ENCODE measurements at places on chromosomes 12 and 14.

DNA sequence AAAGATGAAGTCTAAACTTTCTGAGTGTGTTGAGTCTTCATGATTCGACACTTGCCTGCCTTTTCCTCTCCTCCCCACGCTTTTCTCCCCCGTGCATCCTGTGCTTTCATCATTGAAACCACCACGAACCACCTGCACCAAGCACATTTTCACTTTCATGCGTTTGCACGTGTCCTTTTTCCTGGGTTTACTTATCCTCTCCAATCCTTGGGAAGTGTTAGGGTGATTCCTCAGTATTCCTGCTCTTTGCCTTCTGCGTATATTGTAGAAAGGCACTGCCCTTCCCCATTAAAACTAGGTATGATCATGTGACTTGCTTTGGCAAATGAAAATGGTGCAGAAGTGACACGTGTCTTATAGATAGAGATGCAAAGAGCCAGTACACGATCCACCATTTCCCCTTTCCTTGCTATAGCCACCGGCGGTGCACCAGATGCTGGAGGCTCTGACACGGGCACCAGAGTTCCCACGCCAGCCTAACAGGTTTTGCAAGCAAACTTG lies 106.6 kb downstream of the BRMS1L start:
- DNase-seq = no peak

DNA sequence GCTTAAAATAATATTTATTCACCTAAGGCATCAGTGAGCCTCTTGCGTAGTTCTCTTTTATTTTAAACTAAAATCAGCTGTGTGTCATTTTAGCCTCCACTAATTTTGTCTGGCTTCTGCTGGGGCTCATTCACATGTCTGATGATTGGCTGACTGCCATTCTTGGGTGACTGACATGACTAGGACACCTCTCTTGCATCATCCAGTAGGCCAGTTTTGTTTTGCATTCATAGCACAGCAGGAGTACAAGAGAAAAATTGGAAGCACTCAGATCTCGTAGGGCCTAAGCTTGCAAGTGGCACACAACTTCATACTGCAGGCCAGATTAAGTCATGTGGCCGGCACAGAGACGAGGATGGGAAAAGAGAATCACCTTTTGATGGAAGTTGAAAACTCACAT lies 1226.5 kb downstream of the GALC start:
- no peak for DNase-seq

GRCh38 chr12:79690638-79691510 lies at the start of gene PAWR:
Gene PAWR (minus strand): TSS chr12:79690964. CDS start chr12:79690244, 720 bp downstream.
- peak; percentile 61 for DNase-seq

- no peak for DNase-seq
Observed at GRCh38 chr14:31410048-31410650, 10.2 kb downstream of the HEATR5A start.

DNA sequence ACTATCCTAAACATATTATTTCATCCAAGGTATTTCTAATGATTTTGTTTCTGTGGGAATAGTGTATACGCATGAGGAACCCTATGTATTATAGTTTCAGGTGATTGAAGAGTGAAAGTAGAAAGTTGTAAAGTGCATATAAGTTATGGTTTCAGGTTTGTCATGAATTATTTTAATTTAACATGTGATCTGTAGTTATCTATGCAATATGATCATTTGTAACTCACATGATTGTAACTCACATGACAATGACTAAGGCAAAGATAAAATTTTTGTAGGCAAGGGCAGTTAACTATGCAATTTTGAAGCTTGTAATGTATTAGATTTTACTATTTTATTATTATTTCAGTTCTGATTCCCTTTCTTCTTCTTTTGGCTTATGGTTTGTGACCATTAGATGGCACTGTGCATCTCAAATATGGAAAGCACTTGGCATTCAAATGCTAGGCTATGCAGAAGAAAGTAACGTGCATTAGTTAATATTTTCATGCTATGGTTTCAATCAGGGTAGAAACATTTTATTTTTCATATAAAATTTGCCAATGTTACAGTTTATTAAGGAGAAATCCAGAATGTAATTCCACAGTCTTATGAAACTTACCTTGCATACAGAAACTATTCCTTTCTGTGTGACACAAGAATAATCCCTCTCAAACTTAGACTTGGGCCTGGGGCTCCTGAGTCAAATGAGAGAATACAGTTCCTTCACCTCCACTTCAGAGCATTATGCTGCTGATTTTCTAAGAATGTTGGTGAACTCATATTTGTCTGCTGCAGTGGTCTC lies 15.8 kb upstream of the TMEM30B start:
- DNase-seq = no peak

- no peak for DNase-seq
Observed at GRCh38 chr12:57165741-57166140, 18.3 kb upstream of the LRP1-AS start.

GRCh38 chr14:103089386-103090335 lies 4.9 kb upstream of the EXOC3L4 start:
- DNase-seq = no peak

DNA sequence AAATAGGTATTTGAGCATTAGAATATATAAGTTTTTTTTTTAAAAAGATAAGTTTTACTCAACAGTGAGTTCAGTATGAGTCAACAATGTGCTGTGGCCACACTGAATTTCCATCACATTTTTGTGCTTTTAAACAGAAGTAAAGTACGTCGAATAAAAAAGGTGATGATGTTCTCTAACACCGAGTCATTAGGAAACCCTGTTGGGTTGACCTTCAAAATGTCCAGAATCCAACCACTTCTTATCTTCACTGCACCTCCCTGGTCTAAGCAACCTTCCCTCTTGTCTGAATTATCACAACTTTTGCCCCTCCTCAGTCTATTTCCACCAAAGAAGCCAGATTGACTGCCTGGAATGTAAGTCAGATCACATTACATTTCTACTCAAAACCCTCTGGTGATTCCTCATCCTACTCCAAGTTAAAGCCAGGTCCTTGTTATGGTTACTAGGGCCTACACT lies 43.0 kb upstream of the SYCP3 start:
- no peak for DNase-seq

GRCh38 chr14:74326369-74327152 lies 21.7 kb upstream of the VRTN start:
- DNase-seq = no peak

DNA sequence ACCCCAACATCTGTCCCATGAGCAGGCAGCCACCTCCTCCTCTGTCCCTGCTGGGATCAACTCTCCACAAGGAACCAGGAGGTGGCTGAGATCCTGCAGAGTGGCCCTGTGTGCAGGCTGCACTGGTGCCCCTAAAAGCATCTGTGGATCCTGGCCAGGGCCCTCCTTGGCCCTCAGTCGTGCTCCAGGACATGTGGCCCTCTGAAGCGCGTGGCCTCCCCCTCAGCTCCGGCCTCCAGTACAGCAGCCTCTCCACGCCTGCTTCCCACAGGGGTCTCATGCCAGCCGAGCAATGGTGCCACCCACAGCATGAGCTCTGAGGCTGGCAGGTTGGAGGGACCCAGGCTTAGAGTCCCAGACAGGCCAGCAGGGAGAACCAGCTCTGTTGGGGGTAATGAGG lies 77.4 kb upstream of the NOS1 start:
- no peak for DNase-seq

GRCh38 chr12:79858518-79858917 lies 76.4 kb downstream of the PPP1R12A start:
- DNase-seq = no peak

GRCh38 chr12:4864575-4864974 lies 45.1 kb upstream of the KCNA1 start:
- no peak for DNase-seq

- DNase-seq = no peak
Observed at GRCh38 chr12:109475993-109476806, 900 bp downstream of the KCTD10 start.

DNA sequence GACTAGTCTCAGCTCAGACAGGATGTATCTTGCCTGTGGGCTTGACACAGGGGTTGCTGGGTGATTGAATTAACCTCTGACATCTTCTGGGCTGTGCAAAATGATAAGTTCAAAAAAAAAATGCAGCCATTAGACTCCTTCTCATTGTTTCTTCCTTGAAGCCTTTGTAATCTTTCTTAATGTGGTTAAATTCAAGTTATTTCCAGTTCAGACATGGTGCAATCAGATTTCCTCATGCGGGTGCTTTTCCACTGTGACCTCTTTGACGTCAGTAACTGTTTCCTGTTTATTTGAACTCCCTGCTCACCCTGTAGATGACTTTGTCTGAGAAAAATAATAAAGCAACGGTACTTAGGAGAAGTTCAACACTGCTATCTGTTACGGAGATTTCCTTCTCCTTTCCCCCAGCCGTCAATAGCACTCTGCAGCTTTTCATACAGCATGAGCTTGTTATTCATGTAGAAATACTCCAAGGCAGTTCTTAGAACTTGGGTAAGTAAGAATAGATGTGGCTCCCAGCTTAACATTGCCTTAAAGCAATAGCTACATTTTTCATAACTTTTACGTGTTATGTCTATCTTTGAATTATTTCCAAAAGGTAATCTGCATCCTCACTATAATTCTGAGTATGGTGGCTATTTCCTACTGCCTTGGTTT lies 155.5 kb downstream of the PRKCH start:
- peak; percentile 78 for DNase-seq

GRCh38 chr12:44847888-44848702 lies 28.0 kb downstream of the NELL2 start:
- no peak for DNase-seq

DNA sequence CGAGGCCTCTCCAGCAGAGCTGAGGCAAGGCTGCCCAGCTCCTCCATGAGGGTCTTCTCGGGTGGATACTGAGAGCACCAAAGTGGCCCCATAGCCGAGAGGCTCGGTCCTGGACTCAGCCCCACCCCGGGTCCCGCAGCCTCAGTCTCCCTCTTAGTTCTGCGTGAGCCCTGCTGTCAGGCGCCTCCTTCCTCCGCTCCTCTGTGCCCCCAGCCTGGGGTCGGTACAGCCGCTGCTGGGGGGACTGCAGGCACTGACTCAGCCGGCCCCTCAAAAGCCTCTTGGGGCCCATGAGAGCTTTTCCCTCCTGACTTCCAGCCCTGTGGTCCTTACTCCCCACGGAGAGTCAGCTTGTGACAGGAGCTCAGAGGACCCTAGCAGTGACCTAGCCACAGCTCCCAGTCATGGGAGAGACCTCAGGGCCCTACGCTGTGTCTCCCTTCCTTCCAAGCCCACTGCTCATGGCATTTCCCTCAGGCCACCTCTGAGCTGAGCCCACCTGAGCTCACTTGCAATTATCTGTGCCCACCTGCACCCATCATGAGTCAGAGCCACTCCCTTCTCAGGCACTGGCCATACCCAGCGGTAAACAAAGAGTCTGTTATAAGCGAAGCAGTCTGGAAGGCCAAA lies 295.0 kb upstream of the RTL1 start:
- DNase-seq = no peak

DNA sequence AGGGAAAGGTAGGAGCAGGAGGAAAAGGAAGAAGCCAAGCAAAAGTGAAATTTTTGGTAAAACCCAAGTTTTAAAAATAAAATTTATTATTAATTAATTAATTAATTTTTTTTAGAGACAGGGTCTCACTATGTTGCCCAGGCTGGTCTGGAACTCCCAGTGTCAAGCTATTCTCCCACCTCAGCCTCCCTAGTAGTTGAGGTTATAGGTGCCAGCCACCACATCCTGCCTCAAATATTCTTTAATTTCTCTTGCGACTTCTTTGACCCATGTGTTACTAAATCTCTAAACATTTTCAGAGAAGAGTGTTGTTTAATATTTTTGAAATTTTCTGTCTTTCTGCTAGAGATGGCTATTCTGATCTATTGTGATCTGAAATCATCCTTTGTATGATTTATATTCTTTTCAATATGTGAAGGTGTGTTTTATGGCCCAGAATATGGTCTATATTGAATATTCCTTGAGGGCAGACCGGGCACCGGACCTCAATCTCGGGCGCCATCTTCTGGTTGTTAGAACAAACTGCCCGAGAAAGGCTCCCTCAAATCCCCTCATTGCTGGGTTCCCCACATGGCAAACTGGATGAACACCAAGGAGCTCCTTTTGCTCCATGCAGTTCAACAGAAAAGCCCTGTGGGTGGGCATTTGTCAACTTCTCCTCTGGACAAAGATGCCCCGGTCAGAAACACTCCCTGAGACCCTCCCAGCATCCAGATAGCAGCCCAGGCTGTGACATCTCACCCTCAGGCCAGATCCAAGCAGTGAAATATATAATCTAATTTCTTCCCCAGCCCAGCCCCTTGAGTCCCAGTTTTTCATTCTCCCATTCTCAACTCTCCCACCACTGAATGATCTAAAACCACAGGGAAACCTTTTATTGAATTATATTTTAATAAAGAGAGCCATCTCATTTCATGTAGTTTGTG lies 110.5 kb downstream of the ASCL4 start:
- peak; percentile 9 for DNase-seq

GRCh38 chr14:74841230-74842207 lies 34.4 kb downstream of the PROX2 start:
- no peak for DNase-seq

DNA sequence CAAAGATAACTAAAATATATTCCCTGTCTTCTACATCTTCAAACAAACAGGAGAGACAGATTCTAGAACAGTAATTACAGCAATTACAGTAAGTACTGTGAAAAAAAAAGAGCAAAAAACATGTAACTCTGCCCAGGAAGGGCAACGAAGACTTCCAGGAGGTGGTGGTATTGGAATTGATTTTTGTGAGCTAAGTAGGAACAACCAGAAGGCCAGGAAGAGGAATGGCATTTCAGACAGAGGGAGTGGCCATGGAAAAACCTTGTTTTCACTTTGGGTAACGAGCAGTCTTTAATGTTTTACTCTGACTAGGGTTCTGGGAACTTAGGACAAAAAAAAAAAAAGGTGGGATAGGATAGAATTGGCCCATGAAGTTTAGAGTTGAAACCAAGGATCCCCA lies 196.3 kb upstream of the PLEKHG7 start:
- DNase-seq = no peak

GRCh38 chr14:85306024-85306423 lies 223.9 kb upstream of the FLRT2 start:
- DNase-seq = no peak

DNA sequence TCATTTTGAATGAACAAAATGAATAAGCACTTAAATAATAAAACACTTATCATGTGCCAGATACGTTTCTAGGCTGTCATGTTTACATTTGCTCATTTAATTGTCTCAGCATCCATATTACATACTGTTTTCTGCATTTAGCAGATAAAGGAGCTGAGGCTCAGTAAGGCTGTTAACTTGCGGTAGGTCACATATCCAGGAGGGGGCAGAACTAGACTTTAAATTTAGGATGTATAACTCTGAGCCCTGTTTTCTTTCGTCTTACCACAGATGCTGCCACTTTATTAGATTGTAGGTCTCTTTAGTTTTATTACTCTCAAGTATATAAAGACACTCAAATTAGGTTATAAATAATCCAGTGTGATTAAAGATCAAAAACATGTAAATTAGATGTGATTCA lies 17.7 kb downstream of the IRAK4 start:
- DNase-seq = no peak

GRCh38 chr12:54144738-54145137 lies 44.0 kb downstream of the SMUG1 start:
- no peak for DNase-seq

DNA sequence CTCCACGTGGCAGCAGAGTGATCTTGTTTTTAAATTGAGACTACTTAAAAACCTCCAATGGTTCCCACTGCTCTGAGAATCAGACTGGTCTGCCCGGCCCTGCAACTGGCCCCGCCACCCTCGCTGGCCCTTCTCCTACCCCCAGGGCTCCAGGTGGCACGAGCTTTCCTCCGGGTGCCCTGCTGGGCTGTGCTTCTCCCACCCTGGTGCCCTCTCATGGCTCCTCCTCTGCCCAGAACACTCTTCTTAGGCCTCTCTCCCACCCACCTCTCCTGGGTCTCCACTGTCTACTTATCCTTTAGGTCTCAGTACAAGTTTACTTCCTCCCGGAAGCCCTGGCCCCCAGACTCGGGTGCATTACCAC lies 26.5 kb downstream of the CCDC92 start:
- DNase-seq = no peak
